ENCODE measurements at places on chromosomes 5 and 9.

DNA sequence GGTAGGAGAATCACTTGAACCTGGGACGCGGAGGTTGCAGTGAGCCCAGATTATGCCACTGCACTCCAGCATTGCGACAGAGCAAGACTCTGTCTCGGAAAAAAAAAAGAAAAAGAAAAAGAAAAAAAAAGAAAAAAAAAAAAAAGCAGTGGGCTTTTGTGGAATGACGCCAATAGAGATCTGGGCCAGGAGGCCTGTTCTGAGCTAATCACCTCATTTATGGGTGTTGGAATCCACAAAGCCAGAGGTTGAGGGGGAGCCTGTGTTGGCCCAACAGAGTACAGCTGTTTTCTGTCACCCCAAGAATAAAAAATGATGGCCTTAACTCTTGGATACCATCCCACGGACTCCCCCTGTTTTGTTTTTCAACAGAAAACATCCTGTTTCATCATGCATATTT is 18.5 kb downstream of the OSTF1 start:
- DNase-seq = no peak

GRCh38 chr9:89153232-89154017 is 25.2 kb downstream of the SHC3 start:
- no peak for DNase-seq

DNA sequence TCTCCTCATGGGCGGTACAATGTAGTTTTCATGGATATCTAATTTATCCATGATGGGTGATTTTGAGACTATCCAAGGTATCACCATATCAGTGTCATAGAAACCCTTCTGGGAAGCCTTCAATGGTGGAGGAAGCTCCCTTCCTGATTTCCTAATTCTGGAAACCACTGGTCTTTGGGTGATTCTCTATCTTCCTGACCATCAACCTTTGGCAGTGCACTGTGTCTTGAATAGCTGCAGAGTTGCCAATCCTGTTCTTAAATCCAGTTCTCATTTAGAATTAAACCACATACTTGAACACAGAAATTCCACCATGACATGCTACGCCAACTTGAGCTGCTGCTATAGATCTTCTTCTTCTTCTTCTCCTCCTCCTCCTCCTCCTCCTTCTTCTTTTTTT is 161.7 kb upstream of the KLF9 start:
- DNase-seq = no peak

DNA sequence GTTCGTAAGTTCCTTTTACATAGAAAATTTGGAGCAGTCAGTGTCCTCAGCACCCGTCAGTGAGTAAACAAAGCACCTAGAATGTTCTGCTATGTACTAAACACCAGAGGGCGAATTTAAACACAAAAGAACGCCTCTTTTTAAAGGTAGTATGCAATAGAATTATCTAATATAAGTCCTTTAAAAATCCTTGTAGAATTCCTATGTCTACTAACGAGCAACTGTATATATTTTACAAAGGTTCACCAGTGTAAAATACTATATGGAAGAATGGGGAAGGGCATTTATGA is 499 bp upstream of the TMEM232 start:
- DNase-seq = peak; percentile 6

DNA sequence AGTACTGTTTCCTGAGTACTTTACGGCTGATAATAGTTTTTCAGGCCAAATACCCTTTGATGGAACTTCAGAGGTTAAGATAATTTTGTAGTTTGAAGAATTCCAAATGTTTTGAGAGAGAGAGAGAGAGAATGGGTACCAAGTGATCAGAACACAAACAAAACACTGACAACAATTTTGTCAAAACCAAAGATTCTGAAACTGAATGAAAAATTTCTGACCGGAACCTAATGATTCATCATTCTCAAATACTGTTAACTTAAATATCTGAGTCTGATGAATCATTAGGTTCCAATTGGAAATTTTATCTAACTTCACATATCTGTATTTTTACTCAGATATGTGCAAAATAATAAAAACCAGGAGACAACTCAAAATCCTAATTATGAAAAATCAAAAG is 4.0 kb downstream of the LMBRD2 start:
- DNase-seq = no peak

DNA sequence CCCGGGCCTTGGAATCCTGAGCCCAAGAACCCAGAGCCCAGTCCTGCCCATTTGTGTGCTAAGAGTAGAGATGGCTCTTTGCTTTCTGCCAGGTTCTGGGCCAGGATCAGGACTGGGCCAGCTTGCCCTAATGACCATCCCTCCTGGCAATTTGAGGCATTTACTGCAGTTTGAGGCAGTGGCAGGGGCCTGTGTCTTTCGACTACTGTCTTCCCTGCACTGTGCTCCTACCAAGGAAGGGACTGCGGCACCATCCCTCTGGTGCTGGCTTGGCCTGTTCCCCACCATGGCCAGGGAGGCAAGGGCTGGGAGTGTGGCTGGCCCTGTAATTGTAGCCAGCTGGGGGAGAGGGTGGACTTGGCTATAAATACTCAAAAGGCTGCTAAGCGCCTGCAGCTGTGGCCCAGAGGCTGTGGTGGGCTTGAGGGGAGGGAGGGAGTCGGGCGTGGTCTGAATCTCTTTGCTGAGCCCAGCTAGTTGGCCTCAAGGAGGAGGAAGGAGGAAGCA is 4.6 kb downstream of the ENHO start:
- DNase-seq = no peak

DNA sequence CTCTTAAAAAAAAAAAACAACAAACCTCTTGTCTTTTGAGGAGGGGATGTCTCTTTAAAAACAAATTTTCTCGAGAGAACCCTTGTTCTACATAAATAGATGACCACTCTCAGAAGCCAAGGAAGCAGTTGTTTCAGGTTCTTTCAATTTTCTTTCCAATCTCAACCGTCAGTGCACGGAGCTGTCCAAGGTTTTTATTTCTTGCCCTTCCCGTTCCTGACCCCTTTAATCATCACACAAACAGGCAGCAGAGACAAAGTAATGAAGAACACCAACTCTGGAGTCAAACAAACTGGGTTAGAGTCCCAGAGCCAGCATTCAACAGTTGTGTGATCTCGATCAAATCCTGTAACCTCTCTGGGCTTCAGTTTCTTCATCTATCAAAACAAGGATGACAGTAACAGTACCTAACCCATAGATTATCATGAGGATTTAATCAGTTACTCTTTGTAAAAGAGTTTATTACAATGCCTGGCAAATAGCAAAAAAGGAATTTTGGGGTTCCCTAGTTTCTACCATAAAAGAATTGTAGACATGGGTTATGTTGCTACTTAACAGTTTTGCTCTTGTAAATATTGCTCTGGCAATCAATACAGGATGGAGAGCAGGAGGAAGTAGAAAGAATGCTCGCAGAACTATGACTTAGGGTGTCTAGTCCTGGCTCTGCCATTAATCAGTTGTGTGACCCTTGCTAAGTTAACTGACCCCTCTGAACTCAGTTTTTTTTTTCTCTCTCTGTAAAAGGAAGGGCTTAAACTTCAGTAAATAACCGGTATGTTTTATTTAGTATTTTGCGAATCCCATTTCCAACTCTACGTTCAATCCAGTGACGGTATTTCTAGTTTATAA is 1.0 kb upstream of the NIM1K start:
- DNase-seq = no peak

- DNase-seq = no peak
These were observed 9.3 kb upstream of the TEX48 start for GRCh38 chr9:114691046-114691955.

DNA sequence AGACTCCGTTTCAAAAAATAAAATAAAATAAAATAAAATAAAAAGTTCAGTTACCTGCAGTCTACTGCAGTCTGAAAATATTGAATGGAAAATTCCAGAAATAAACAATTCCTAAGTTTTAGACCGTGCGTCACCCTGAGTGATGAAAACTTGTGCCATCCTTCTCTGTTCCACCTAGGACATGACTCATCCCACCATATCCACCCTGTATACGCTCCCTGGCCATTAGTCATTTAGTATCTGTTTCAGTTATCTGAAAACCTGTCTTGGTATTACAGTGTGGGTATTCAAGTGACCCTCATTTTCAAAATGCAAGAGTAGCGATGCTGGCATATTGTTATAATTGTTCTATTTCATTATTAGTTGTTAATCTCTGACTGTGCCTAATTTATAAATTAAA is 51.8 kb upstream of the TEX48 start:
- DNase-seq = no peak

DNA sequence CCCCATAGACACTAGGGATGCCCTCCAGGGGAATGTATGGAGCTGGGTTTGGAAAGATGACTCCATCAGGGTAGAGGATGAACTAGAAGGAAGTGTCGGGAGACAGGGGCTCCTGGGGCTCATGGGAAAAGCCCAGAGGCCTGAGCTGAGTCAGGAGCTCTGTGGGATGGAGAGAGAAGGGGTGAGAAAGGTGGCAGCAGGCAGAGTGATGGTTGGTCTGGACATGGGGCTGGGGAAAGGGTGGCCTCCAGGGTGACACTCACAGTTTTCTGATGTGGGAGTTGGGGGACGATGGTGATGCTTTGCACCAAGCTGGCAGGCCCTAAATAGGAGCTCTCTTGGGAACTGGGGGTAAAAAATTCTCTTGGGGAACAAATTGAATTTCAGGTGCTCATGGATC is 213.5 kb upstream of the MVB12B start:
- DNase-seq = no peak

GRCh38 chr9:108994695-108995094 is 18.6 kb downstream of the CTNNAL1 start:
- no peak for DNase-seq

- DNase-seq = no peak
These were observed 336.9 kb upstream of the SLC24A2 start for GRCh38 chr9:20125727-20126126.

DNA sequence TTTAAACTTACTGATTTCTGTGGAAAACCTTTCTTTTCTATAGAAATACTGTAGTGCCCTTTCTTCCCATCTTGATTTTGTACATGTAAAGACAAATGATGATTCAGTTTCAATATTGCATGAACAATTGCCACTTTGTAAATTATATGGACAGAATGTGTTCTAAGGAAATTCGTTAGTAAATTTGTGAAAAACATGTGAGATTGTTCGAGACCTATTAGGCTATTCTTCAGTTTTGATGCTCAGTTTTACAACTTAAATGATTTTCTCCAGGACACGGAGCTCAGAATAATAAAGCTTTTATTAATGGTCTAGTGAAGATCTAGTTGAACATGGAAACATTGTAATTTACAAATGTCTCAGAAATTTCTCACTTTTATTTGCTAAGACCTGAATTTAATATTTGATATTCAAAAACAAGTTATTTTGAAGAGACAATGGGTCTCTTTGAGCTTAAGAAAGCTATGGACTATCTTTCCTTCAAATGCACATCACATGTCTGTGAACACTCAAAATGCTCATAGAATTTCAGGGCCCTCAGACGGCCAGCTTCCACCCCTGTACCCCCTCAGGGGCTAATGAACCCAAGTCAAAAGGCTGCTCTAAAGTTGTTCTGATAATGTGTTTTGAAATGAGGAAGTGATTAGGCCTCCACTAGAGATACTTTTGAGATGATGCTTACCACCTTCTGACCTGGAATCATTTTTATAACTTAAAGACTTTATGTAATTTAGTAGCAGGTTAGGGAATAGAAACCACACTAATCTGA is 54.1 kb upstream of the FSD1L start:
- no peak for DNase-seq

GRCh38 chr9:124386201-124386600 is 29.0 kb downstream of the PSMB7 start:
- no peak for DNase-seq

GRCh38 chr9:134617246-134617645 is 24.4 kb upstream of the COL5A1 start:
- DNase-seq = no peak

GRCh38 chr5:106956886-106957285 is 713.9 kb downstream of the EFNA5 start:
- no peak for DNase-seq

DNA sequence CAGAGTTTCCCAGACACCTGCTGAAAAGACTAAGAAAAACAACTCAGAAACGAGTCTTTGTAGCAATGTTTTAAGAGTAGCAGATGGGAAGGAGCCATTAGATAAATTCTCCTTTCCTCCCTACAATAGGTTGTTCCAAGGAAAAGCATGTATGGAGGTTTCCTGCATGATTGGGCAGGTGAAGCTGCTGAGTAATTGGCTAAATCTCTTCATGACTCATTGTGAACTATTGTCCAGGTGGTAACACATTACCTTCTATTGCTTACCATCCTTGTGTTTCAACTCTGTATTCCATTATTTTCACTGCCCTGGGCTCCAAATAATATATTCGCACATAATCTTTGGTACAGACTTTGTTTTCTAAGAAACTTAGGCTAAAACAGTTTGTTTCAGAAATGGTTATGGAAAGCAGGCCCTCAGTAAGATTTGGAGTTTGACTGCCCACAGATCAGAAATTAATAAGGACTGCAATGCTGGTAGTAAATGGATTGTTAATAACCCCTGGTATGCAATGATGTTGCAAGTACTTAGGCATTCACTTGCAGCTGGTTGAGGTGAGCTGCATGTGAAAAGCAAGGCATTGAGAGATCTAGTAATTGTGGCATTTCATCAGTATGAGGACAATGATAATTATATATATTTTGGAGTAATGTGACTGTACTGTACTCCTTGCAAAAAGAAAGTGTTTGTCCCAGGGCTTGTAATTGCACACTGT is 281.4 kb upstream of the VLDLR start:
- no peak for DNase-seq

GRCh38 chr5:115457571-115457970 is 87.0 kb downstream of the FEM1C start:
- DNase-seq = no peak

DNA sequence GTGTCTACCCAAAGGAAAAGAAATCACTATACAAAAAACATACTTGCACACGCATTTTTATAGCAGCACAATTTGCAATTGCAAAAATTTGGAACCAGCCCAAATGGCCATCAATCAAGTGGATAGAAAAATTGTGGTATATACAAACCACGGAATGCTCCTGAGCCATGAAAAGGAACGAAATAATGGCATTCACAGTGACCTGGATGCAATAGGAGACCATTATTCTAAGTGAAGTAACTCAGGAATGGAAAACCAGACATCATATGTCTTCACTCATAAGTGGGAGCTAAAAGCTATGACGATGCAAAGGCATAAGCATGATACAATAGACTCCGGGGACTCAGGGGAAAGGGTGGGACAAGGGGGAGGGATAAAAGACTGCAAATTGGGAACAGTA is 78.4 kb downstream of the ENC1 start:
- DNase-seq = no peak

GRCh38 chr5:72151646-72152045 is 44.4 kb downstream of the MAP1B start:
- DNase-seq = no peak

DNA sequence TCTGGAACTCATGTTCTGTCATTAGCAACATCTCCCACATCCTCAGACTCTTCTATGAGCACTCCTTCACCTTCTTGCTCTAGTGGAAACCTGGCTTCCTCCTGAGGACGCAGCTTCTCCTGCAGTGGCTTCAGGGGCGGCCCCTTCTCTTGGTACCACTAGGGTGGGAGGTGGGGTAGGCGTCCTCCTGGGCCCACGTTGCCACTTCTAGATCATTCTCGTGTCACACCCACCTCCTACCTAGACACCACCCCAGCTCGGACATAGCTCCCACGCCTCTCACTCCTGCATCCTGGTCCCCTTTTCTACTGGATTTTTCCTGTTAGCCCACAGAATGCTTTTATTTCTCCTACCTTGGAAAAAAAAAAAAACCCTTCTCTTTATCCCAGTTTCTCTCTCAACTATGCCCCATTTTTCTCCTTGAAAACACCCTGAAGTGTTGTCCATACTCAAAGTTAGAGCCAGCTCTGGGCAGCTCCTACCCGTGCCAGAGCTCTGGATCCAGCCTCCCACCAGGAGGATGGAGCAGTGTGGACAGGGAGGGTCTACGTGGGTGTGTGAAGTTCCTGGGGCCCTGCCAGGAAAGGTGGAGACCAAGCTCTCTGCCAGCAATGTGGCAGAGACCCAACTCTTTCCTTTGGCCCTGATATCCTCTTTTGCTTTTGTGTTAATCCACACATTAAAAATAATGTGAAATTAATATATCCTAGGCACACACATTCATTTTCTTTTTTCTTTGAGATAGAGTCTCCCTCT is 179.2 kb downstream of the HSPA4 start:
- DNase-seq = no peak
